ENCODE measurements at places on chromosomes 1 and 21. TPM values are rescaled to one million over a fixed set of nuclear protein-coding genes. Genes with fewer than 3 reads are reported as not detected.

The HNRNPCL1 gene
- total RNA-seq, result not detected

GRCh38 chr1:203321273-203322052 lies 16.1 kb downstream of the BTG2 start:
- peak; percentile 39 for DNase-seq

GRCh38 chr1:199742547-199742946 lies 285.0 kb upstream of the NR5A2 start:
- DNase-seq, result no peak

The KCNJ6 gene
- not detected for total RNA-seq

The RGS13 gene
- 0.32 TPM for total RNA-seq

The ATXN7L2 gene
- total RNA-seq, result 13.2 TPM

- DNase-seq, result no peak
These were observed 1.3 kb downstream of the SIPA1L2 start for GRCh38 chr1:232628335-232629249.

DNA sequence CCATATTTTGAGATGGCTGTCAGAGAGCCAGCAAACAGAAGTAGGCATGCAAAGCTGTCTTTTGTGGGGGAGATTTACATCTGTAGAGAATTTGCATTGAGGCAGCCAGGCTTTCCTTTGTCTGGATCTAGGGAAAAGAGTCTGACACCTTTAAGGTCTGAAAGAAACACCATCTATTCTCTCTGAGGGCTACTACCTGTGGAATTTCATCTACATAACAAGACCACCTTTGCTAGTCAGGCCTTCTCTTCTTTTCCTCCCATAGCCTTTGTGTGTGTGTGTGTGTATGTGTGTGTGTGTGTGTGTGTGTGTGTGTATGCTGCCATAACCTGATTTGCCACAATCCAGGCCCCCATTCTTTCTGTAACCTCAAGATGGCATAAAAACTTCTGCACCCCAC lies 28.4 kb upstream of the DMRTB1 start:
- no peak for DNase-seq

Measured in CD4-positive, CD25-positive, alpha-beta regulatory T cell (primary cell).